ENCODE measurements at places on chromosomes 6 and 20.

DNA sequence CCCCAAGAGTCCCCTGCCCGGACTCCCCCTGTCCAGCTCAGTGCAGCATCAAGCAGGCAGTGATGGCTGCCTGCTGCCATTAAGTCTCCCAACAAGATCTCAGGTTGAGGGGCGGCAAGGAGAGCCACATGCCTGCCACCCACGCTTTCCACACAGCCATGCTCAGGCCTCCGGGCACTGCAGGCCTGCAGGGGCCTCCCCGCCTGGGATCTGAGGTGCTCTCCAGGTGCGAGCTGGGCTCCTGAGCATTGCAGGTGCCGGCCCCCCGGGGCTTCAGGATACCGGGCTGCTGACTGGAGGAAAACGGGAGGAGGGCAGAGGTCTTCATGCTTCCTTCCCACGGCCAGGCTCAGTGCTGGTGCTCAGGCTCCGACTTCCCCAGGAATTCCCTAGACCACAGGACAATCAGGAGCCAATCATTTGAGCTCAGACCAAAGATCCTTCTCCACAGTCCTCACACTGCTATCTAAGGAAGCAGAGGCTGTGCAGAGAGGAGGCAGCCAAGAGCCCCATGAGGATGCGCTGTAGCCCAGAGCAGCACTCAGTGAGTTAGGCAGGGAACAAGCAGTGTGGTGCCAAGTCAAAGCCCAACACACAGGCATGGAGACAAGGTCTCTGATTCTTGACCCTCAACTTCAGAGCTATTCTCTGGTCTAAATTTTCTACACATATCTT, 52.7 kb downstream of the PYGB start:
- no peak for DNase-seq

- DNase-seq: no peak
These were observed 318.5 kb downstream of the C6orf118 start for GRCh38 chr6:164990901-164991300.

DNA sequence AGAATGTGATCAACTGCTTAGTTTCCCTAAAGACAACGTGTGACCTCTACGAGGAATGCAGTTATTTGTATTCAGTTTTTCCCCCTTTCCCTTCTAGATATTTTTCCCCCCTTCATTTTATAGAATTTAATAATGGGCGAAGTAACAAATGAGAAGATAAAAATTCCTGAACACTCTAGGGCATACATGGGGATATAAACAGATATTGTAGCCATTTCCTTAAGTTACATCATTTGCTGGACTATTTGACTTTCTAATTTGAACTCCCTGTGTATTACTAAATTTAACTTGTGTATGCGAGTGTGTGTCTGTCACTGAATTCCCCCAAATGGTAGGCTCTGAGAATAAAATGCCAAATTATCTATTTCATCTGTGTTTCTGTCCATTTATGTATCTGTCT, 99.0 kb upstream of the ZFP64 start:
- DNase-seq: no peak

- DNase-seq: no peak
These were observed 10.2 kb downstream of the PLCB4 start for GRCh38 chr20:9078826-9079731.

- DNase-seq: no peak
These were observed 55.8 kb downstream of the SOBP start for GRCh38 chr6:107545763-107546162.

DNA sequence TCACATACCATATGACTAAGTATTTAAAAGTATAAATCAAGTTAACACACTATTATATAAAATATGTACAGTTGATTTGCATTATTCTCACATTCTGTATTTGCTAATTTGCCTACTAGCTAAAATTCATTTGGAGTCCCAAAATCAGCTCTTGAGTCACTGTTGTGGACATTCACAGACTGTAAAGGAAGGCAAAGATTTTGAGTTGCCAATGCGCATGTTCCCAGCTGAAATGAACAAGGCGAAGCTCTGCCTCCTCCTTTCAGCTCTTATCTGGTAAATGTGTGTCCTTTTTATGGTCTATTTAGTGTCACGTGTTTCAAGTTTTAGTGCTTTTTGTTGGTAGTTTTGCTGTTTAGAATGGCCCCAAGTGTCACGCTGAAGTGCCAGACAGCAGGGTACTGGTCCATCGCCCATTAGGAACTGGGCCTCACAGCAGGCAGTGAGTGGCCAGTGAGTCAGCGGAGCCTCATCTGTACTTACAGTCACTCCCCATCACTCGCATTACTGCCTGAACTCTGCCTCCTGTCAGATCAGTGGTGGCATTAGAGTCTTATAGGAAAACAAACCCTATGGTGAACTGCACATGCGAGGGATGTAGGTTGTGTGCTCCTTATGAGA, 87.2 kb upstream of the ADTRP start:
- no peak for DNase-seq

- no peak for DNase-seq
These were observed 87.4 kb downstream of the NOL4L start for GRCh38 chr20:32497589-32498224.

- peak; percentile 12 for DNase-seq
These were observed 143.4 kb upstream of the EXOC2 start for GRCh38 chr6:836276-836853.

GRCh38 chr6:137903933-137904821, 37.1 kb downstream of the TNFAIP3 start:
- peak; percentile 78 for DNase-seq

GRCh38 chr20:53301869-53302268, 291.8 kb downstream of the ZNF217 start:
- no peak for DNase-seq

- no peak for DNase-seq
These were observed 162.6 kb upstream of the TOP1 start for GRCh38 chr20:40866056-40866455.

DNA sequence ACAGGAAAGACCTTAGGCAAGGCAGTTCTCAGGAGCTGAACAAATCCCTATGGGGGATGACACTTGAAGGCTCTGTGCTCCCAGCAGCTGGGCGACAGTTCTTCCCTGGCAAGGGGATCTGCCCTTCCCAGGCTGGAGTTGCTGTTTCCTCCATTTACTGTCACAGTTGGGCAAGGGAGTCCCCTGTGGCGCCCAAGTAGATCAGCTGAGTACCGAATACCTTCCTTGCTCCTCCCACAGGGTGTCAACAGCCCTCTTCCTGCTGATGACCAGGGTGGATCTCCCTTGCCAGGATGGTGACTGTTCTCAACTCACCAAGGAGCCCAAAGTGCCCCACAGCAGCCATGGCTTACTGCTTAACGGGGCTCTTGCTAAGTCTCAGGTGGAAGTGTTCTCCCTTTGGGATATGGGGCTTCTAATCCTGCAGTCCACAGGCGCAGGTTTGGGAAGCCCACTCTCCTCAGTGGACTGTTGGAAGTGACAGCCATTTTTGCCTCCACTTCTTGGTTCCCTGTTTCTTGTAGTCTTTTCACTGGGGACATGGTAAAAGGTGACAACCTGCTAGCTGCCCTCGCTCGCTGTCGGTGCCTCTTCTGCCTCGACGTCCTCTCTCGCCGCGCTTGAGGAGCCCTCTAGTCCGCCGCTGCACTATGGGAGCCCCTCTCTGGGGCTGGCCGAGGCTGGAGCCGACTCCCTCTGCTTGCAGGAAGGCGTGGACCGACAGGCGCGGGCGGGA, 5.7 kb upstream of the PSMG4 start:
- DNase-seq: peak; percentile 39

- DNase-seq: peak; percentile 61
These were observed 85.6 kb downstream of the AIG1 start for GRCh38 chr6:143146186-143146851.

GRCh38 chr20:62710886-62711702, 2.5 kb downstream of the NTSR1 start:
- DNase-seq: peak; percentile 74

DNA sequence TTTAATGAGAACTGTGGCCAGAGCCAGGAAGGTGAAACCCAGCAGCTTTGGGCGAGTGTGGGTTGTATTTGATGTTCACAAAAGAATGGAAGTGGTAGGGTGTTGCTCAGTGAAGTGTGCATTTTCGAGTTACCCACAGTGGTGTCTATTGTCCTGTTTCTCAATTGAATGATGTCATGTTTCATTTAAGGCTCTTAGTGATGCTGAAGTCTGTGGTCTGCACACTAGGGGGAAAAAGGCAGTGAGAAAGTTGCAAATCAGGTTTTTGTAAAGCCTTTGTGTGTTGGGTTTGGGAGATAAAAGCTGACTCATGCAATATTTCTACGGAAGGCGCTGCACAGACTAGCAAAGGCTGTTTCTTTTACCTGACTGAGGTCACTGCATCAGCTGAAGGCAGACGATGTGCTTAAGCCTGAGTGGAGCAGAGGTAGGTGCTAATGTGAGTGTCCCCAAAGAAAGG, 121.1 kb downstream of the PLEKHG1 start:
- DNase-seq: no peak

DNA sequence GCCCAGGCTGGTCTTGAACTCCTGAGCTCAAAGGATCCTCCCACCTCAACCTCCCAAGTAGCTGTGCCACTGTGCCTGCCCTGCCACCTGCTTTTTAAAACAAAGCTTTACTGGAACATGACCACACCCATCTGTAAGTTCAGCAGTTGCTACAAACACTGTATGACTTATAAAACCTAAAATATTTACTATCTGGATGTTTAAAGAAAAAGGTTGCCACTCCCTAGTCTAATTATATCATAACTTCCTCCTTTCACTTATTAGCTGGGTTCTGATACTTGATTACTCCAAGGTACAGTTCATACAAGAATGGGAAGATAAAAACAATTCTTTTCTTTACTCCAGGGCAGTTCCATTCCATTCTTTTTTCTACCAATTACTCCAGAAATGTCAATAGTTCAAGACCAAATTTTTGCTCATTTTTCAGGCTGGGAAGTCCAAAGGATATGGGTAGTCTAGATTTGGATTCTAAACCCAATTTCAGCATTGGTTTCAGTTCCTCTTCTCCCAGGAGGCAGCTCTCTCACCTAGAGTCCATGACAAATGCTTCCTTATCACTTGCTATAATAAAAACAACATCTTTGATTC, 63.1 kb downstream of the SEC63 start:
- peak; percentile 39 for DNase-seq

GRCh38 chr6:41040101-41040939, 1.3 kb upstream of the UNC5CL start:
- DNase-seq: peak; percentile 74

- no peak for DNase-seq
These were observed 23.2 kb downstream of the L3MBTL3 start for GRCh38 chr6:130041594-130041993.

DNA sequence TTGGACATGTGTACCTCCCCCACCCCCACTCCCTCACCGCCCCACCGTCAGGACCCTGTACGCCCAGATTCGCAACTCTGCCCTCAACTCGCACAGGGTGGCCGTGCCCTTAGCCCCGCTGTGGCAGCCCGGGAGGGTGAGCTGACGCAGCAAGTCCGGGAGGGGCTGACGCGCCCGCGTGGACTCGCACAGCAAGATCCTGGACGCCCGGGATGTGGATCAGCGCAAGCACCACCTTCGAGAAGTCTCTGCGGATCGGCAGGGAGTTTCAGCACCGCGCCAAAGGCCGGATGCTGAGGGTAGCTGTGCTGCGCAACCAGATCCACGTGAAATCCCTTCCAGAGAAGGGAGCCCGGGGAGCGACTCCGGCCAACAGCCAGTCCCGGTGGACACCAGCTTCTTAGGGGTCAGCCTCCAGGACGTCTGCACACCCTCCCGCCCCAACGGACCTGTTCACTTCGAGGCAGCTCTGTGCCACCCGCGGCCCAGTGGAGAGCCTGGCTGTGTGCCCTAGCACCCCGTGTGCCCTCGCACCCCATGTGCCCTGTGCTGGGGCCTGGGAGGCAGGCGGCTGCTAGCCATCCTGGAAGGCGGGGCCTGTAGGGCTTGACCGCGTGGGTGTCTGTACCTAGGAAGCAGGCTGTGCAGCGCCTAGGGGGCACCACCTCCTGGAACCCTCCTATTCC, 6.7 kb upstream of the GJA10 start:
- DNase-seq: peak; percentile 2

DNA sequence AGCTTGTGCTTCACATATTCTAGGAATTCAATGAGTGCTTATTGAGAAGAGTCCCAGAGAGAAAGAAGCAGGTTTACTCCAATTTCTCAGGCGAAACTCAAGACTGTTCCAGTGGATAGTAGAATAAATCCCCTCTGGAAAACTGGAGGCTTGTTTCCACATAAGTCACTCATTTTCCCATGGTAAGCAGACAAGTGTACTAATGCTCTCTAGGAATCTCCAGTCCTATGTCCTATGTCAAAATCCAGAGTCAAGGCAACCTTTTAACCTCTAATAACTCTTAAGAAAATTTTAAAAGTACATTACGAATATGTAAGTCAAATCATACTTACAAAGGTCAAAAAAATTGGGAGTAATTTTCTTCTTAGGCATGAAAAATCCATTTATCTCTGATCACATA, 35.2 kb downstream of the SMLR1 start:
- no peak for DNase-seq

- no peak for DNase-seq
These were observed 114.3 kb downstream of the DST start for GRCh38 chr6:56528412-56528841.

- DNase-seq: no peak
These were observed 42.3 kb upstream of the FRMD1 start for GRCh38 chr6:168121303-168121665.

DNA sequence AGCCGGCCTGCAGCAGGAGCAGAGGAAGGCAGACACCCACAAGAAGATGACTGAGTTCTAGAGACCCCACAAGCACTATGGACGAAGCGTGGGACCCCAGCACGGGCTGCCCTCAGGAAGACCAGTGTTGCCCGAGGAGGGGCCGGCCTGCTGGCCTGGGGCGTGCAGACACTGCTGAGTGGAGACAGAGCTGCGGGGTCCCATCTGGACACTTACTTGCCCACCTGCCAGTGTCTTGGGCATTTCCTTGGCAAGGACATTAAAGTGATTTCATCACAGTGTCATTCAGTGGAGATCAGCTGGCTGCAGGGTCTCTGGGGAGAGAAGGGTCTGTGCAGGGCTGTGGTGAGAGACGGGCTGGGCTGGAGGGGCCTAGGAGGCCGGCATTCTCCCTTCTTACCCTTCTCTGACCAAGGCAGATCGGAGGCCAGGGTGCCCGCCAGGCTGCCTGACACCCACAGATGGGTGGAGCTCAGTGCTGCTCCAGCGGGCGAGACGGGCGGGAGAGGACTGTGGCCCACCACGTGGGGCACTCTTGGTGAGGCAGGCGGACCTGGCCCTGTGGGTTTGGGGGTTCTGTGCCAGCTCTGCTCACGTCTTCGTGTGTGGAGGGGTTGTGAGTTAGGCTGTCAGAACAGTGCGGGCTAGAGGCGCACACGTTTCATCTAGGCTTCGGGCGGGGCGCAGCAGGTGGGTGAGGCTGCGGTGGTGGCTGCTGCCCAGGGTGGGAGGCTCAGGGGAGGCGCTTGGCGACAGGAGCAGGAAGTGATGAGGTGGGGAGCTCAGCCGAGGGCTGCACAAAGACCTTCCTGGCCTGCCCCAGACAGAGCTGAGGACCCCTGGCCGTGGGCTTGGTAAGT, at the start of gene LIME1:
LIME1 (plus strand) TSS at position 806 of the 860 bp plus-strand sequence. CDS start 886 bp downstream, outside the sequence.
- no peak for DNase-seq

GRCh38 chr6:46407246-46407645, 84.0 kb downstream of the RCAN2 start:
- no peak for DNase-seq

GRCh38 chr20:25054995-25055629, 2.8 kb downstream of the ACSS1 start:
- peak; percentile 59 for DNase-seq

- DNase-seq: no peak
These were observed 4.1 kb downstream of the AARS2 start for GRCh38 chr6:44309092-44309491.

- DNase-seq: peak; percentile 91
These were observed 78.7 kb upstream of the IFNGR1 start for GRCh38 chr6:137297887-137298286.

- peak; percentile 68 for DNase-seq
These were observed 797 bp downstream of the SMIM13 start for GRCh38 chr6:11094411-11094851.

GRCh38 chr6:164014346-164015087, 600.0 kb downstream of the QKI start:
- DNase-seq: no peak

GRCh38 chr20:31859998-31860380, 10.3 kb downstream of the DUSP15 start:
- DNase-seq: no peak
